ENCODE measurements at places on chromosomes 7 and 10. TPM values are rescaled to one million over a fixed set of nuclear protein-coding genes. Genes with fewer than 3 reads are reported as not detected.

- H3K4me1 ChIP-seq, result peaks cover 4% of the 10 kb centered on the region
- no peak for DNase-seq
- H3K36me3 ChIP-seq, result peaks cover 9% of the 10 kb centered on the region
- H3K4me3 ChIP-seq, result no peak overlapping the region
- no peaks in the 10 kb centered on the region for H3K27me3 ChIP-seq
- H3K27ac ChIP-seq, result no peak overlapping the region
These were observed 62.2 kb downstream of the REEP3 start for GRCh38 chr10:63583397-63583796.

GRCh38 chr7:26657206-26657641, 207.2 kb downstream of the SKAP2 start:
- H3K4me1 ChIP-seq, result no peaks in the 10 kb centered on the region
- no peak overlapping the region for H3K4me3 ChIP-seq
- no peaks in the 10 kb centered on the region for H3K36me3 ChIP-seq
- H3K27ac ChIP-seq, result no peak overlapping the region

DNA sequence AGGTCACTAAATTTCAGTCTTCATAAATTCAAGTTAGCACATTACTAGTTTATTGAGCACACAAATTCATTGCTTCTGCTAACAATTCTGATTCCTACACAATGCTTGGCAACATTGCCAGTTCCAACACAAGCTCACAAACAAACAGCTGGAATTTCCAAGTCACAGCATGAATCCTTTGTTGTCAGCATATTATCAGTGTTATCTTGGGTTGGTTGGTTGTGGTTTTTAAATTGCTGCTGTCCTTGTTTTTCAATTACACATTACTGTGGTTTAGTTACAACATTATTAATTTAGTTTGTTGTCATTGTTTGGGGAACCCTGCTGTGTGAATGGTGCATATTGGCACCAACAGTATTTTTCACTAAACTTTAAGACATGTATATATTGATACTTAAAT, 86.0 kb upstream of the ARID5B start:
- no peak for DNase-seq
- H3K27ac ChIP-seq, result no peak overlapping the region
- no peak overlapping the region for H3K4me3 ChIP-seq
- no peaks in the 10 kb centered on the region for H3K4me1 ChIP-seq

- H3K36me3 ChIP-seq, result no peaks in the 10 kb centered on the region
- no peak for DNase-seq
- H3K27me3 ChIP-seq, result peaks cover 5% of the 10 kb centered on the region
- H3K27ac ChIP-seq, result no peak overlapping the region
- no peaks in the 10 kb centered on the region for H3K4me1 ChIP-seq
- no peak overlapping the region for H3K4me3 ChIP-seq
These were observed 21.2 kb downstream of the LSMEM1 start for GRCh38 chr7:112501801-112502503.

- DNase-seq, result no peak
- H3K27me3 ChIP-seq, result no peaks in the 10 kb centered on the region
- H3K36me3 ChIP-seq, result no peaks in the 10 kb centered on the region
- no peaks in the 10 kb centered on the region for H3K4me1 ChIP-seq
- H3K27ac ChIP-seq, result no peak overlapping the region
These were observed 13.3 kb upstream of the SLC16A12 start for GRCh38 chr10:89548673-89549072.

GRCh38 chr7:105682341-105683060, 101.2 kb upstream of the EFCAB10 start:
- no peaks in the 10 kb centered on the region for H3K27me3 ChIP-seq
- H3K4me3 ChIP-seq, result no peak overlapping the region
- peaks cover 5% of the 10 kb centered on the region for H3K36me3 ChIP-seq
- H3K4me1 ChIP-seq, result peaks cover 31% of the 10 kb centered on the region
- no peak for DNase-seq
- H3K27ac ChIP-seq, result no peak overlapping the region

DNA sequence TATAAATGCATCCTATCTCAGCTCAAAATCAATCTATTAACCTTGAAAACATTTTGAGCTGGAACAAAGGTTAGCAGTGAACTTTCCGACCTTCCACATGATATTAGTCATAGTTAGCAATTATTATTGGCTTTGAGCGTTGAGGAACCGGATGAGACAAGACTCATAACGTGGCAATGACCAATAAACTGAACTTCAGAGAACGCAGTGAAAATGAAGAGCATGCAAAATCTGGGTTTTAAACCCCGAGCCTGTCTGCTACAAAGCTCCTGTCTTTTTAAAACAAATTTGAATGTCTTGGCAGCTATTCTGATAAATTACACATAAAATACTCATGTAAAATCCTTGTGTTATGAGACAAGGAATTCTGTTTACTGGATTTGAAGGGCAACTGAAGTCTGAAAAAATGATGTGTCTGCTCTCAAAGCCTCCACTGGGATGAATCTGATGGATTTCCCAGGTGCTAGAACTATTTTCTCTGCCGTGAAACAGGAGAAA, 74.7 kb upstream of the ITGB1 start:
- no peak overlapping the region for H3K27ac ChIP-seq
- H3K36me3 ChIP-seq, result no peaks in the 10 kb centered on the region
- H3K4me3 ChIP-seq, result no peak overlapping the region
- H3K4me1 ChIP-seq, result peaks cover 4% of the 10 kb centered on the region

DNA sequence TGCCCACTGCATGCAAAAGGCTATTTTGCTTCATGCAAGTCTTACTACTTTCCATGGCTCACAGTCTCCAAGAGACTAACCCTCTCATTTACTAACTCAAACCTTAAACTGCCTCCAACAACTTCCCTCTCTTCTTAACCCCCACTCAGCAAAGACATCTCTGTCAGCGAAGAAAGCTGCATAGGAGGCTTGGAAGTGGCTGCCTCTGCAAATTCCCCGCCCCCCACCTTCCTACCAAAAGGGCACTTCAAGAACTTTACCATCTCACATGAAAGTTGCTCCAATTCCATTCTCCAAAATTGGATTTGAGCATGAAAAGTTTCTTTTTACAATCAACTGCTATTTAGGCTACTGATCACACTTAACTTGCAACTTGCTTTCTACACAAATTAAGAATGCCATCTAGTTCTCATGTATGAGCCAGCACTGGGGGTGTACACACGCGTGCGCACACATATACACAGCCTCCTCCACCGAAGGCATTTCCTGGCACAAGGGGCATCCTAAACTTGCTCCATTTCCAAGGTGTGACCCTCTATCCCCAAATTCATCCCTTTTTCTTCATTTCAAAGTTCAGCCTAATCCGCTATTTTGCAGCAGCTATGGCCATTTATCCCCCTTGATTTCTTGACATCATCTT, 1.8 kb downstream of the CCDC6 start:
- peak overlapping the region; percentile 78 for H3K27ac ChIP-seq
- H3K27me3 ChIP-seq, result no peaks in the 10 kb centered on the region
- H3K36me3 ChIP-seq, result no peaks in the 10 kb centered on the region

The NEUROG3 gene
- total RNA-seq, result not detected

The ERVW-1 gene
- total RNA-seq, result not detected

The AGFG2 gene
- total RNA-seq, result 22.0 TPM

The ACTL6B gene
- total RNA-seq, result not detected

Measured in naive thymus-derived CD8-positive, alpha-beta T cell (primary cell).